ENCODE measurements at places on chromosomes 7 and 10.

GRCh38 chr7:55912748-55913158 lies 25.5 kb downstream of the ZNF713 start:
- DNase-seq = no peak

DNA sequence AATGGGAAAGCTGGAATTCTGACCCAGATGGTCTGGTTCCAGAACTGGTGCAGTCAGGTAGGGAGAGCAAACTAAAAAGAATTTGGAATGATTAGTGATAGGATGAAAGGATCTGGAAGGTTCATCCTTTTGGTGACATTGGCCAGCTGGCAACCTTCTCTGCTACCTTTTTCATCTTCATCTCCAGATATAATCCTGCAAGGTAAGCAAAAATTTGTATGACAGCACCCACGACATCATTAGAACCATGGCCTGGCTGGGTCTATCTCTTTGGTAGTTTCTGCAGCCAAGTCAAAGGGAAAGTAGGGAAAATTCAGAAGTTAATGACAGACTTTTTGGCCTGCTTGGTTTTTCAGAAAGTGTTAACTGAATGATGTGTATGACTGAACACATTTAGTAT lies 188.9 kb upstream of the MALRD1 start:
- no peak for DNase-seq

DNA sequence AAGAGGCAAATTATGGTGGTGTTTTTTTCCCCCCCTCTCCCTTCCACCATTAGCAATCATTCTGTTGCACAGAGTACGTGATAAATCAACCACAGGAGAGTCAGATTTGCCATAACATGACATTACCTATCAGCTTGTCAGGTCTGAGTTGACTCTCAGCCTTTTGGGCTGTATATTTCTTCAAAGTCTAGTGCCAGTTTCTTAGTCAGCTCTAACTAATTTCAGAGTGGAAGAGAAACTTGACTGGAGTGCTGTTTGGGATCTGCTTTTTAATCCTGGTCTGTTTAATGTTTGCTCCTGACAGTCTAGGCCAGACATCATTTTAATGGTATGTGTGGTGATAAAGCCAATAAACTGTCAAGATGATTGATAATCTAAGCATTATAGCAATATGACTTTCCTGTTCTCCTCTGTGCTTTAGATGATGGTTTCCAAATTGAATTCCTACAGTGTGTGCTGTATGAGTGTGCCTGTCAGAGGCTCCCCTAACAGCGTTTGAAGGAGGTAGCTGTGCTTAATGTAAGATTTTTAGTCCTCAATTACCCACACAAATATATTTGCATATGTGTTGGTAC lies 76.9 kb downstream of the LRMDA start:
- DNase-seq = no peak

DNA sequence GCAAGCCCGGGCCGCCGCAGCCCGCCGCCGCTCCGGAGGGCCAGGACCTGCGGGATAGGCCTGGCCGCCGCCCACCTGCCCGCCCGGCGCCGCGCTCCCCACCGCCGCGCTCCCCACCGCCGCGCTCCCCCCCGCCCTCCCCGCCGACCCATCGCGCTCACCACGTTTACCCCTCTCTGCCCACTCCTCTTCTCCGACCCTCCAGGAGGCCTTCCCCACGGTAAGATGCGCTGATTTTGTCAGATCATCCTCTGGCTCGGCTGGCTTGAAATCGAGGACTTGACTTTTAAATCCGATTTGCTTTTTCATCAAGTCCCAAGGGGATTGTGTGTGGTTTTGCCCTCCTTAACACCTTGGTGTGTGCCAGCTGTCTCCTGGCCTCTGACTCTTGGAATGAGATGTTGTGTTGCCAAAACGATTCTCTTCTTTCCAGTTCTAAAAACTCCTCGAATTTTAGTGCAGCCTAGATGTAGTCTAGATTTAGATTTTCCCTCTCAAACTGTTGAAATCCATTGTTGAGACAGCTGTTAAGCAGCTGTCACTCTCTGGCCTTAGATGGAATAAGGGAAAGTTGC lies 738 bp downstream of the POM121 start:
- DNase-seq = peak; percentile 30

GRCh38 chr10:5741276-5741675 lies 56.6 kb downstream of the TASOR2 start:
- DNase-seq = no peak

- no peak for DNase-seq
Measured at GRCh38 chr10:3776796-3777571, 8.0 kb downstream of the KLF6 start.

GRCh38 chr7:3386423-3387190 lies 85.6 kb downstream of the SDK1 start:
- DNase-seq = no peak

DNA sequence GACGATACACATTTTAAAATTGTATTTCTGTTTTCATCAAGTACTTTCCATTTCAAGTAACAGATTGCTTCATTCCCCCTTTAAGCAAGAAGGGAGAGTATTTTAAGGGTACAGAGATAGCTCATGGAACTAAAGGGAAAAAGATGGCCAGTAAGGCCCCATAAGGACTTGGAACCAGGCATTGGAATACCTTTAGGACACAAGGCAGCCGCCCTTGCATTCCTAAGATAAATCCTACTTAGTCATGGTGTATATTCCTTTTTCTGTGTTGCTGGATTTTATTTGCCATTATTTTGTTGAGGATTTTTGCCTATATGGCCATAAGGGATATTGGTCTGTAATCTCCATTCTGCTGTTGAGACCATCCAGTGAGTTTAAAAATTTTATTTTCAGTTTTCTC lies 49.2 kb downstream of the BTRC start:
- DNase-seq = no peak

DNA sequence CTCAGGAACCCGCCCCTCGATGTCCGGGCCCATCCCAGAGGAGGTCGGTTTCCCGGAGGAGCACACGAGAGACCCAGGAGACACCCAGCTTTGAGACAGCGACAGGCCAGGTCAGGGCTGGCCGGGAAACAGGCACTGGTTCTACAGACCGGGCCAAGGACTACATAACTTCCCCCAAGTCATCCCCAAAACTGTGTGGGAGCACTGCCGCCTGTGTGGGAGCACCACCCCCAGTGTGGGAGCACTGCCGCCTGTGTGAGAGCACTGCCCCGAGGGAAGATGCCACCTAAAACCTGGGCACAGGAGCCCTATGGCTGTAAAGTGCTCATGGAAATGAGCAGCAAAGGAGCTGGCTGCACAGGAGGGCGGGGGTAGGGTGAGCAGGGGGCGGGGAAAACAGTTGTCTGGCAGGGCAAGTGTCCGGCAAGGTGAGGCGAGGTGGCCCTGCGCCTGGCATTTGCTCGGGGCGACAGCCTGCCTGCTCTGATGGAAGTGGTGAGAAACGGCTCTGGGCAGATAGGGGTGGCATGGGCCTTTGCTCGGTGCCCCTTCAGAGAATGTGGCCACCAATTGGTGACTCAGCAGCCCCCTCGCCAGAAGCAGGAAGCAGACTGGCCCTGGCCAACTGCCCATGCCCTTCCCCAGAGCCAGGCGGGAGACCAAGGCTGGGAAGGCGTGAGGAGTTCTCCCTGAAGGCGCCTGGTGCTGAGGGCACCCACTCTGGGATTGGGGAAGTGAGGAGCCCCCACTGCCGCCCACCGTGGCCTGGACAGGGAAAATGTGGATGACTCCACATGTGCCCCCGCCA lies 26.2 kb downstream of the PAPOLB start:
- DNase-seq = no peak

DNA sequence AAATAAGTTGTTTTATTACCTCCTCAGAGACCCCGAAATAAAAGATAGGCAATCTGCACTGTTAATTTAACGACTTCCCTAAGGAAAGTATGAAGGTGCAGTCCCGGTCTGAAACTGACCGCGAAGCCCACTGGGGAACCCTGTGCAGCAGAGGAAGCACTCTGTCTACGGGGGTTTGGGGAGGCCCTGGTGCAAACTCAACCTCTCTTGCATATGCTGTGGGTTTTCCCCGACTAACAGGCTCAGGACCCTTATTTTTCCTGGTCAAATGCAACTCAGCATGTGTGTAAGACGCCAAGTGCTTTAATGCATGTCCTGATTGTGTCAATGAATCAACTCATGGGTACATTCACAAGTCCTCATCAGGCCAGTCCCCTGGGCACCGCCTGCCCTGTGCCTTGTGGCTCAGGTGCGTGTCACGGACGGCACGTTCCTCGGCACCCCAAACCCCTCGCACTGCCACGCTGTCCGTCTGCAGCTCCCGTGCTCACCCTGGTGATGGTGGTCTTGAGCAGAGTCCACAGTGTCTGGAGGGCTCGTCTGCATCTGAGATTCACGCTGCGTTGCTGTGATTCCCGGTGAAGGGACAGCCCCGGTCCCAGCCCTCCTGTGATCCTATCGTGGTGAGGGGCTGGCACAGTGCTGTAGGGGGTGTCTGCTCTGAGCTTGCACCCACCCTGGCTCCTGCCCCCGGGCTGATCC lies 33.8 kb downstream of the JAKMIP3 start:
- no peak for DNase-seq

DNA sequence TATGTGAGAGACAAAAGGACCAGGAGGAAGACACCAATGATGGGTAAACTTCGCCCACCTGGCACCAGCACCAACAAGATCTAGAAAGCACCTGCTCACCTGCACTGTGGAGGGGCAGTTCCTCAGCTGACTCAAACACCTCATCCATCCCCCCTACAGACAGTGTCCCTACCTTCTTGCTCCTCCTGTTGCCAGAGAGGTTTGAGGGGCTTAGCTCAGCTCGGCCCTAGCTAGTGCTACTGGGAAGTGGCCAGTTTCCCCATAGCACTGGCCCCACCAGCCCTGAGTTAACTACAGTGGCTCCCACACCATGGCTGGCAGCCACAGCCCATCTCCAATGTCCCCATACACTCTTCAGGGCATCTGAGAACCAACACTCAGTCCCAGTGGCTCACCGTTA lies 70.8 kb downstream of the GRID1 start:
- DNase-seq = no peak

DNA sequence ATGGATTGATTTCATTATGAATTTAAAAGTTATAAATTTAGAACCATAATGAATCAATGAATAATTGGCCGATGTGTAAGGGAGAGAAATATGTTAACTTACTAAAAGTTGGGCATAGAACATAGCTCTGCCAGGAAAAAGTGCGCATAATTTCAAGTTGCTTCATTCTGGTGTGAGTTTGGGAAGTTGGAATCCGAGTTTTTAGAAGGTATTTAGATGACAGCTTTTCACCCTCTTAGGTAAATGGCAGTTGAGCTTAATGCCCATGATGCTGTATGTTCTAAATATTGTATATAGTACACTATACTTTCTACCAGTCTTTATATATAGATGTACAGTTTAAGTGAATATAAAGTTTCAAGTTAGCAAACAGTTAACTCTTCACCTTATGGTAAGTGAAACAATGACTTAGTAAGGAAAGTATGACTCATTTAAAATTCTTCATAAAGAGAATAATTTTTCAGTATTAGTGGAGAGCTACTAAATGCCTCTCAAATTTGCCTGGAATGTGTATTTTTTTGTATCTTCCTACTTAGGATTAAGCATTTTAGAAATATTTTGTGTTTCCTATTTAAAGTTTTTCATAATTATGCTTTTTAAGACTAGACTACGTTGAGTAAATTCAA lies 1.6 kb downstream of the C1GALT1 start:
- DNase-seq = no peak

DNA sequence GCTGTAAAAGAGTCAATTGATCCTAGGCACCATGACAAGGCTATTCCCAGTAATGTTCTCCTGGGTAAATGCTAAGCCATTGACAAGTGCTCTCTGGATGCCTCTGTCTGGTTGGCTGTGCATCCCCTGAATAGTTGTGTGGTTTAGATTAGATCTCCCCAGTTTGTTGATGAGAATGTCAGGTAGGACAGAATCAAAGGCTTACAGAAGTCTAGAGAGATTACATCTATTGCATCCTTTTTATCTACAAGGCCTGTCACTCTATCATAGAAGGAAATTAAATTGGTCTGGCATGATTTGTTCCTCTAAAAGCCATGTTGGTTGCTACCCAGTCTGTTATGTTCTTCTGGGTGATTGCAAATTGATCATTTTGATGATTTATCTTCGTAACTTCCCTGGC lies 548.3 kb downstream of the GATA3 start:
- DNase-seq = no peak

- peak; percentile 27 for DNase-seq
Measured at GRCh38 chr10:12782537-12782936, 219.0 kb downstream of the CCDC3 start.

- no peak for DNase-seq
Measured at GRCh38 chr7:2452074-2452507, 24.1 kb downstream of the GRIFIN start.

- no peak for DNase-seq
Measured at GRCh38 chr7:107696330-107696946, 35.8 kb downstream of the SLC26A4 start.

GRCh38 chr10:4677296-4678021 lies 148.5 kb upstream of the AKR1E2 start:
- DNase-seq = no peak

GRCh38 chr10:110404413-110404812 lies 93.3 kb upstream of the DUSP5 start:
- no peak for DNase-seq

GRCh38 chr10:96685306-96685705 lies 35.0 kb downstream of the PIK3AP1 start:
- no peak for DNase-seq

DNA sequence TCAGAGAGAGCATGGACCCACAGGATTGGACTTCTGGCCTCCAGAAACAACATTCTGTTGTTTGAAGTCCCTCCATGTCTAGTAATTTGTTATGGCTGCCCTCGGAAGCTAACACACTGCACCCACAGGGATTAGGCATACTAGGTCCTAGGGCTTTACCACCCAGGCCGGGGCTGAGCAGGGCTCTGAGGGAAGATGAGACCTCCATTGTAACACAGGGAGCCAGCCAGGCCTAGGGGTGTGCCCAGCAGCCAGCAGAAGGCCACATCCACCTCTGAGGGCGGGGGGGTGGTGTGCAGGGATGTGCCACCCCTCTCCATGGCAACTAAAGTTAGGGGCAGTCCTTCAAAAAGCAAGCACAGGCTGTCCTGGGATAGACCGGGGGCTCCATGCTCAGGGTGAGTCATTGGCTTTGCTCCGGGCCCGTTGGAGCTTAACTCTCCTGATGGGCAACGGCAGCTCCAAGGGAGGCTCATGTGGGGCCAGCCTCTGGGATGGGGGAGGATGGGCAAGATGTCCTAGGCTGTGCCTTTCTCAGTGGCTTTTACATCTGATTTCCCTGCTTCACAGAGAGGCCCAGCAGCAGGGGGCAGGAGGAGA lies 96.6 kb upstream of the GPR26 start:
- no peak for DNase-seq

DNA sequence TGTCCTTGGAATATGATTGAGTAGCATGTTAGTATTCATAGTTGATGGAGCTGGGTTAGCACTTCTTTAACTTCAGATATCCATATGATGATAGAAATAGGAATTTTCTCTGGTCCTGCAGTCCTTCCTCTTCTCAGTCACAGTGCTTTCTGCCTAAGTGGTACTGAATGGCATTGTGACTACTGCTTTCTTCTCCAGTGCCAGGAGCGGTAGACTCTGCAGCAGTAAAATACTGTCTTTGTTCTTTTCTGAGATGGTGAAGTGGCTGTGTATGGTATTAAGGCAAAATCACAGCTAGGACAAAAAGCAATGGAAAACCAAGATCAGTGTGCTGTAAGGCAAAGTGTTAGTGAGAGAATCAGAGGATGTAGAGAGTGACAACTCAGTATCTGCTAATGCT lies 46.6 kb downstream of the C1GALT1 start:
- DNase-seq = no peak

All from HuH-7.5 (cell line).